ENCODE measurements at places on chromosomes 3 and 15. TPM values are rescaled to one million over a fixed set of nuclear protein-coding genes. Genes with fewer than 3 reads are reported as not detected.
A peak's percentile ranks its signal among the peaks of the same experiment; 100 is the strongest.

CCR9 gene
- total RNA-seq: 10.0 TPM

GRCh38 chr3:107684431-107684925 is 161.7 kb downstream of the BBX start:
- no peaks in the 10 kb centered on the region for H3K36me3 ChIP-seq
- no peak for DNase-seq
- H3K4me3 ChIP-seq: peak overlapping the region; percentile 15
- no peak overlapping the region for H3K27ac ChIP-seq
- no peaks in the 10 kb centered on the region for H3K27me3 ChIP-seq
- peaks cover 7% of the 10 kb centered on the region for H3K4me1 ChIP-seq

DNA sequence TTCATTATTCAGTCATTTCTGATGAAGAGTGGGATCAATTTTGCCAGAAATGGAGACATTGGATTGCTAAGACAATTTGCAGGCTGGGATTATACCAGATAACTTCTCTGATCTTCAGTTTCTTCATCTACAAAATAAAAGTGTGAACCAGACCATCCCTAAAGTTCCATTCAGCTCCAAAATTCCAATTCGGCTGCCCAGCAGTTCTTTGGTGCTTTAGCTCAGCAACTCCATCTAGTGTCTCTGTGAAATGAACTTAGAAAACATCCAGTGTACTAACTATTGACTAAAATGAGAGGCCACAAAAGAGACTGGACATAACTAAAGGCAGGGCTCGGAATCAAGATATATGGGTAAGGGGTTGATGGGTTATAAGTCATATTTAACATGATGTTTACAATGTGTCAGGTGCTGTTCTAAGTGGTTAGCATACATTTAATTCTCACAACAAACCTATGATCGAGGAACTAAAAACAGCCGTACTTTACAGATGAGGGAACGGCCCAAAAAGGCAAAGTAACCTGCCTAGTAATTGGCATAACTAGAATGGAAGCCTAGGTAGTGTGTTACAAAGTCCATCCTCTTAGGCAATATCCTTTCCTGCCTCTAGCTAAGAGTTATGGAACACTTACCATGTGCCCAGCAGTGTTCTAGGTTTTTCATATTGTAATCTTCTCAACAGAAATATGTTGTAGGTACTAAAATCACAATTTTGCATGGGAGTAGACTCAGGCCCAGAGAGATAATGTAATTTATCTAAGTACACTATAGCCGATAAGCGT is 17.0 kb downstream of the THAP10 start:
- H3K27me3 ChIP-seq: peaks cover 5% of the 10 kb centered on the region
- H3K36me3 ChIP-seq: no peaks in the 10 kb centered on the region

DNA sequence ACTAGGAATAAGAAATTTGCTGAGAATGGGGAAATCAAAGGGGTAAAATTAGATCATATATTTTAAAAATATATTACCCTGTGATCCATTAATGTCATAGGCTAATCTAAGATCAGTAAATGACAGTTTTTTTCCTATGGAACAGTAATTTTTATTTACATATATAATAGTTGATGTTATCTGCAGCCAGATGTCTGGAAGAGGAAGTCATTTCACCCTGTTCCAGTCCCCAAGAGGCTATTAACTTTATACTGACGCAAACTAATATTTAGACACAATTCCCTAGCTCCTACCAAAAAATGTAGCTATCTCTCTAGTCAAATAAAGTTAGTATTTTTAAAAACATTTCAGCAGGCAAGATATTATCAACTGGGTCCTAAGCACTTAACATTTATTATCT is 558.0 kb downstream of the MECOM start:
- no peak for DNase-seq
- H3K36me3 ChIP-seq: no peaks in the 10 kb centered on the region
- no peak overlapping the region for H3K27ac ChIP-seq
- H3K4me3 ChIP-seq: no peak overlapping the region
- H3K27me3 ChIP-seq: no peaks in the 10 kb centered on the region

DNA sequence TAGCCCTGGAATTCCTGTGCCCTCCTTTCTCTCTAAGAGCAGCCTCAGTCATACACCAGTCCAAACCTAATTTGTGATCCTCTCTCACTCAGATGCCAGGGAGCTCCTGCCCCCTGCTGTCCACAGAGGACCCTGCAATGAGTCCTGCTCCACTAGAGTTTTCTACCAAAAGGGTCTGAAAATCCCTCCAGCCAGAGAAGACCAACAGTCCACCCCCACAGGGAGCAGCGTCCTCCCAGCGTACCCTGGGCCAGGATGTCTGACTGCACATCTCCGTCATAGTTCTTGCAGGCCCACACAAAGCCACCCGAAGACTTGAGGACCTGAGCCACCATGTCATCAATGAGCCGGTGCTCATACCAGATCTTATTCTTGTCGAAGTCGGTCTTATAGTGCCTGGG is 15.4 kb downstream of the IDH2 start:
- H3K36me3 ChIP-seq: peaks cover 31% of the 10 kb centered on the region
- no peak overlapping the region for H3K4me3 ChIP-seq
- no peak overlapping the region for H3K27ac ChIP-seq

All from T-cell (primary cell).